ENCODE measurements at places on chromosomes 3 and 15.

GRCh38 chr15:99076109-99076508, 28.8 kb upstream of the SYNM start:
- no peak for DNase-seq

DNA sequence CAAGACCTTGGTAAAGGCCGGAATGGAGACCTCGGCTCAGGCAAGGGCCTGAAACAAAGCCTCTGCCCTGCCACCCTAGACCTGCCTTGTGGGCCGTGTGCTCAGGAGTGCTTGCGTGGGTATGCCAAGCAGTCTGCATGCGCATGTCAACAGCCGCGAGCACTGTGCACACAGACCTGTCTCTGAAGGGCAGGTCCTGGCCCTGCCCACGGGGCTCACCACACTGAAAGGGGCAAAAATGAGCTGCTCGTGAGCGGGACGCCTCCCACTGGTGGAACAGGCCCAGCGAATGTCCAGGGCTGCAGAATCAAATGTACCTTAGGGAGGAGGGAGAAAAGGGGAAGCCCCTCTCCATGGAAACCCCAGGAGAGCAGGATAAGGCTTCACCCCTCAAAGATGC, 44.3 kb upstream of the FGD5 start:
- DNase-seq = no peak

- DNase-seq = no peak
Observed at GRCh38 chr15:80580106-80580505, 115.0 kb upstream of the ABHD17C start.

DNA sequence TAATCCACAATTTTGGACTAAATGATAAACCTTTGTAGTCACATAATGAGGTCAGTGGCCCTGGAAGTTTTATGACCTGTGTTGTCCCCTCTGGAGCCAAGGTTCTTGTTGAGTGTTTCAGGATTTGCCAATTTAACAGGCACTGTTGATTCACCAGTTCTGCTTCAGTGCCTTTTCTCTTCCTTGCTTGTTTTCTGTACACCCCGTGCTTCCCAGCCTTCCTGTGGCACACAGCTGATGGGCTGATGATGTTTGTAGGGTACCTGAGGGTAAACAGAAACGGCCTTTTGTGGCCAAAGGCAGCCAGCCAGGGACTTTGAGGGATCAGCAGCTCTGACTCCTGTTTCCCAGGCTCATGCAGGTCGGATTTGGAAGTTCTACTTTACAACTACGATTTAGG, 13.3 kb downstream of the GYG1 start:
- no peak for DNase-seq

GRCh38 chr3:188239577-188239976, 85.6 kb downstream of the LPP start:
- DNase-seq = no peak

- no peak for DNase-seq
Observed at GRCh38 chr15:70664494-70664893, 98.9 kb downstream of the UACA start.

GRCh38 chr15:91555312-91555711, 298.2 kb upstream of the SLCO3A1 start:
- peak; percentile 29 for DNase-seq

DNA sequence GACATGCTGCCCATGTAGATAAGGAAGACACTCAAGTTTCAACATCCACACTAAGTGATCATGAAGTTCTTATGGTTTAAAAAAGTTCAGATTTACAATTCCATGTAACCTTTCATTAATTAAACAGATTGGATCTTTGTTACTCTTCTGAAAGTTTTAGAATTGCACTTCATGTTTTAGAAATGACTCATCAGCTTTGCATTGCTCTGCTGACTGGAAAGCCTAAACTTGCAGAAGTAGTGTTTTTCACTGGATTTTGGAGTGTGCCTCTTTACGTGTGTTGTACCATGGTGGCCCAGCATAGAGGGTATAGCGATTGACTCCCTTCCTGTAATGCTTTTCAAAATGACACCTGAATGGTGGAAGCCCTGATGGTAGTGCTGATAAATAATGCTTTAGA, 157.9 kb downstream of the BBX start:
- no peak for DNase-seq

GRCh38 chr15:31396881-31397560, 70.4 kb downstream of the KLF13 start:
- peak; percentile 95 for DNase-seq

- no peak for DNase-seq
Observed at GRCh38 chr3:159907828-159908227, 80.8 kb upstream of the IL12A start.

- DNase-seq = no peak
Observed at GRCh38 chr3:77234004-77234403, 194.1 kb downstream of the ROBO2 start.

- no peak for DNase-seq
Observed at GRCh38 chr3:129492691-129493090, 35.7 kb upstream of the RHO start.

- DNase-seq = no peak
Observed at GRCh38 chr3:193980326-193980725, 155.6 kb upstream of the HES1 start.

- DNase-seq = no peak
Observed at GRCh38 chr15:48363474-48363873, 32.2 kb downstream of the DUT start.

DNA sequence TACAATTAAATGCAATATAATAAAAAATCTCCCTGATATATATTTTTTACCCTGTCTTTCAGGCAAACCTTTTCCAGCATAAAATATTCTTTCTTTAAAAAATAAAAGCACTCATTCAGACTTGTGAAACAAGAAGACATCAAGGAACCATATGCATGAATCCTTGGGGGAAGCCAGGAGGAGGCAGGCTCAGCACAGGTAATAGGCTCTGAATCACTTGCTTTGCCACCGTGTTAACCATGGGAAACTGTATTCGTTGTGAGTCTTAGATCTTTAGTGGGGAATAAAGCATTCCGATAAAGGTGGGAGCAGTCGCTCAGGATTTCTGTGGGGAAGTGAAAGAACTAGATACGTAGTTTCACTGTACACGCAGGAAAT, 42.4 kb downstream of the FBN1 start:
- DNase-seq = no peak

Data from iPS-NIHi11 (cell line).